ENCODE measurements at places on chromosomes 16 and 17. TPM values are rescaled to one million over a fixed set of nuclear protein-coding genes. Genes with fewer than 3 reads are reported as not detected.

- DNase-seq, result no peak
Observed at GRCh38 chr16:58034128-58034685, 8.7 kb downstream of the MMP15 start.

Gene FBXO39
- 1.3 TPM for total RNA-seq

Gene ZACN
- not detected for total RNA-seq

- DNase-seq, result no peak
Observed at GRCh38 chr17:47281216-47281615, 27.6 kb downstream of the ITGB3 start.

Gene KSR1
- total RNA-seq, result 24.0 TPM

Gene POLG2
- 18.7 TPM for total RNA-seq

DNA sequence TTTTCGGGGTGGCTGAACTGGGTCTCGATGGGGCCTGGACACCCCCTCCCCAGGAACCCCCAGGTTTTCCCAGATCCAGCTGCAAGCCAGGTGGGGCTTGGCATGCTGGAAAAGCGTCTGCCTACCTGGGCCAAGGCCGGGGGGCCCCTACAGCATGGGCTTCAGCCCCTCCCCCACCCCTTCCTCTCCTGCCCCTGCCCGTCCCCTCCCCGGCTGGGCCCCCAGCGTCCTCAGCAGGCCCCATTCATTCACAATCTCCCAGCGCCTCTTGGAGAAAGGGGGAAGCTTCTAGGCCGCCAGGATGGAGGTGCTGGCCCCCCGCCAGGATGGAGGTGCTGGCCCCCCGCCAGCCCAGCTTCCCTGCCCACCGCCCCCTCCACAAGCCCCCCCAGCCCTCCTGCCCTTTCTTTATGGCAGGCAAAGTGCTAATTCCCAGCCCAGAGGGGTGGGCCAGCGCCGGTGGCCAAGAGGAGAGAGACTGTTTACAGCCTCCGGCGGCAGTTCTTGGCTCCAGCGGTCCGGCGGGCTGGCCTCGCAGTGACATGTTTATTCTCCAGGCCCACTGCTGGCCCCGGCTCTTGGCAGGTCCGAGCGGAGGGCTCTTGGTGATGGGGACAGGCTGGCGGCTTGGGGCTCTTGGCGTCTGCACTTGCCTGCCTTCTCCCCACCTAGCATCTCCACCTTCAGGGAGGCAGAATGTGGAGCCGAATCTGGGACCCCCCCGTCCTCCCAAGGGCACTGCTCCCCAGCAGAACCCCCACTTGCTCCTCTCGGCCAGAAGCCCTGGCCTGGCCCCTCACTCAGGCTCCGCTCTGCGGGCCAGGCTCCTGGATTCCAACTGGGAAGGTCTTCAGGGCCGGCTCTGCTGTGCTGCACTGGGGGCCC is 94.4 kb upstream of the CIBAR2 start:
- DNase-seq, result no peak

Gene ESRP2
- 26.5 TPM for total RNA-seq

DNA sequence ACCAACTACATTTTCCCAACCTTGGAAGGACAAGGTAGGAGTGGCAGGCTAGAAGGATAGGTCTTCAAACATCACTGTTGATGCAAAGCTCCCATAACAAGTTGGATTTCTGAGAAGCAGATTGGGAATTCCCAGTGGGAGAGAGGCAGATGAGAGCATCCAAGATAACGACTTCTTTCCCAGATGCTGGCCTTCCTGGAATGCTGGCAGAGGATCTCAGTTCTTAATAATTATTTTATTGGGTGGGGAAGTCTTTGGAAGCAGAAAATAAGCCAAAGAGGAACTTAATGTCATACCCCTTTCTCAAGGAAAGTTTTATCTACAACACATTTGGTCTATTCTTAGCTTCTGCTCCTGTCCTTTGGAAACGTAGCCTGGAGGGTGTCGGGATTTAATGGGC is 64.5 kb downstream of the MPRIP start:
- DNase-seq, result no peak

Gene NAA38
- total RNA-seq, result 92.4 TPM

DNA sequence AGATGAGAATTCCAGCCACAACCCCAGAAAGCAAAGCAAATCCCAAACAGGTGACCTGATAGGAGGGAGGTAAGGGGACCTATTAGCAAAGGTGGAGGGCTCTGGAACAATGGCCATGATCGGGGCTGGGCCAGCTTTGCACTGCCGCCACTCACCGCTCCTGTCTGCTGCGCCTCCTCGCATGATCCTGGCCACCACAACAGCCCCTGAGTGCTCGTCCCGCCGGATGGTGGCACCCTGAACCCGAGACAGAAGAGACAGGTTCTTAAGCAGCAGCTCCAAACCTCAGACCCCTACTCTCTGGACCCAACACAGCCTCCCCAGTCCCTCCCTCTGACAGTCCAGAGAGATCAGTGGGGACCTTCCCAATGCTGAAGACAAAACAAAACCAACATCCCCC is 5.3 kb downstream of the MPP3 start:
- no peak for DNase-seq

DNA sequence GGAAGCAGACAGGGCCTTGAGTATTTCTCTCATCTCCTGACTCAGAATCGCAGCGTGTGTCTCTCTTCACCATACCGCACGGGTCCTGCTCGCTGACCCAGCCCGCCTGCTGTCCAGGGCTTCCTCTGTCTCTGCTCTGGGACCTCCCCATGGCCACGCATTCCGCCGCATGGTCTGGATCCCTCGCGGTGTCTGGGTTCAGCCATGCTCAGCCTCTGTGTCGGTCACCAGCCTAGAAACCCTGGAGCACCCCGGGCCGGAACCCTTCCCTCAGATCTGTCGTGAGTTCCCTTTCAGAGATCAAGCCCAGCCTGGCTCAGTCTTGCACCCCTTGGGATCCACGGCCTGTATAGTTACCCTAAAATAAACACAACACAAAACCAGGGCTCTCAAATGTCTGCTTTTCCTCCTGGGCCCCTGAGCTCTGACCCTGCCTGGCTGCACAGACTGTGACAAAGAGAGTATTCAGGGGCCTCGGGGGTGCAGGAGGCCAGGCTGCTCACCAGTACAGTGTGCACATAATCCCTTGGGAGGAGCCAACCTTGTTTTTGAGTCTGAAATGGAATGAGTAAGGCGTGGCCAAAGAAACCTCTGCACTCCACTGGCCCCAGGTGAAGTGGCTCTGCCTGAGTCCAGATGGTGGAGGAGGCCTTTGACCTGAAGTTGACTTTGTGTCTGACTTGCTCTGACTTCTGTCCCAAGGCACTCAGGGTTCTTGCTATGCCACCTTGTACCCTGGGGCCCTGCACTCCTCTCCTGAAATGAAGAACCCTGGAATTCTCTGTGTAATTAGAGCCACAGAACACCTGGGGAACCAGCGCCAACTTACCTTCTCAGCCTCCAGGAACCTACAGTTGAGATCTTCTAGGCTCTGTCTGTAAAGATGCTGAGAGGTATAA is 5.8 kb upstream of the SPIRE2 start:
- no peak for DNase-seq

GRCh38 chr17:32904891-32905290 is 23.1 kb upstream of the TMEM98 start:
- no peak for DNase-seq

Gene CCDC144A
- total RNA-seq, result 20.6 TPM

DNA sequence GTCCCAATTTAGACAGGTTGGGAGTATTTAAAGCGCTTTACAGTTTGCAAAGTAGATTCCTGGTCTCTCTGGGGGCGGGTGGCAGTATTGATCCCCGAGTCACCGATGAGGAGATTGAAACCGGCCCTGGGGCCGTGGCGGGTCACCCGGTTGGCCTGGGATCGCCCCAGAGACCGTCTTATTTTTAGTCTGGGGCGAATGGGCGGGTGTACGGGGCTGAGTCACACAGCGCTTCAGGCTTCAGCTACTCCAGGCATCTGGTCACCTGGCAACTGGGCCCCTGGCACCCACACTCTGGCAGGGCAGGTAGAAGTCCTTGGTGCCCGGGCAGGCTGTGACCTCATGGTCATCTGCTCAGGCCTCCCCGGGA is 669 bp downstream of the MIEF2 start:
- DNase-seq, result peak; percentile 86

GRCh38 chr16:73890186-73891128 is 406.2 kb upstream of the PSMD7 start:
- no peak for DNase-seq

DNA sequence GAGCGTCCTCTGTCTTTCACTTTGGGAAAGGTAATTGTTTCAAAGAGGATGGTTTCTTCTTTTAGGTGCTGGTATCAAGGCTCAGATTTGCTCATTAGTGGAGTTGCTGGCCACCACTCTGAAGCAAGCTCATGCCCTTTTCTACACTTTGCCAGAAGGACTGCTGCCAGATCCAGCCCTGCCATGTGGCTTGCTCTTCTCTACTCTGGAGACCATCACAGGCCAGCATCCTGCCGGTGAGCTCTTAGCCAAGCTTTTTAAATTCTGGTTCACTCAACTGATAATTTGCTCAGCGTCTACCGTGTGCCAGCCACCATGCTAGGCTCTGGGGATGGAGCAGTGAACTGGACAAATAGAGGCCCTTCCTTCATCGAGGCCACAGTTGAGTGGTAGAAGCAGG is 4.3 kb downstream of the COG1 start:
- DNase-seq, result no peak

Data from breast epithelium (tissue), 4 donors.